Activated CD4-positive, alpha-beta T cell treated with anti-CD3 and anti-CD28 coated beads for 1 hour (primary cell): ENCODE measurements at places on chromosomes 7 and 10.
A peak's percentile ranks its signal among the peaks of the same experiment; 100 is the strongest.

DNA sequence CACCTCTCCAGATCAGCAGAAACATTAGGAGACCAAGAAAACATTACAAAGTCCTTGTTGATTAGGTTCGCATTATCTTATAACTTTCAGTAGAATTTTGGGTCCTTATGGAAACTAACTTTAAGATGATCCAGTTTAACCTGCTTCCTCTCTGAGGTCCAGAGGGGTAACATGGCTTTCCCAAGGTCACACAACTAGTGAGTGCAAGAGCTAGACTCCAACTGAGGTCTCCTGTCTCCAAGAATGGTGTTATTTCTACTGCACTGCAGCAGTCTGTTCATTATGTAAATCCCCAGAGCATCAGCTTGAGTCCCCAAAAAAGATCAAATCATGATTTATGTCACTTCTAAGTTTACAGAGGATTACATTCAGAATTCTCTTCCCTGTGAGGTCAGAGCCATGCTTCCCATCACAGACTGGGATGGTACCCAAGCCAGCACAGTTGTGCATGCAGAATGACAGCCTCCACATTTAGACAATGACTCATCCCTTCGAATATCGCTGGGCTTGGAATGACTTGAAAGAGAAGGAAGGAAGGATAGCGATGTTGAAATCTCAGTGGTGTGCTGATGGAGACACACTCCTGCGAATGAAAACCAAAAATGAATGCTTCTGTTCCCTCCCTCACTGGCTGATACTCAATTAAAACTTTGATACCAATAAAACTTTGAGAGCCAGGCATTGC lies 163.1 kb upstream of the PLXNA4 start:
- DNase-seq = no peak

DNA sequence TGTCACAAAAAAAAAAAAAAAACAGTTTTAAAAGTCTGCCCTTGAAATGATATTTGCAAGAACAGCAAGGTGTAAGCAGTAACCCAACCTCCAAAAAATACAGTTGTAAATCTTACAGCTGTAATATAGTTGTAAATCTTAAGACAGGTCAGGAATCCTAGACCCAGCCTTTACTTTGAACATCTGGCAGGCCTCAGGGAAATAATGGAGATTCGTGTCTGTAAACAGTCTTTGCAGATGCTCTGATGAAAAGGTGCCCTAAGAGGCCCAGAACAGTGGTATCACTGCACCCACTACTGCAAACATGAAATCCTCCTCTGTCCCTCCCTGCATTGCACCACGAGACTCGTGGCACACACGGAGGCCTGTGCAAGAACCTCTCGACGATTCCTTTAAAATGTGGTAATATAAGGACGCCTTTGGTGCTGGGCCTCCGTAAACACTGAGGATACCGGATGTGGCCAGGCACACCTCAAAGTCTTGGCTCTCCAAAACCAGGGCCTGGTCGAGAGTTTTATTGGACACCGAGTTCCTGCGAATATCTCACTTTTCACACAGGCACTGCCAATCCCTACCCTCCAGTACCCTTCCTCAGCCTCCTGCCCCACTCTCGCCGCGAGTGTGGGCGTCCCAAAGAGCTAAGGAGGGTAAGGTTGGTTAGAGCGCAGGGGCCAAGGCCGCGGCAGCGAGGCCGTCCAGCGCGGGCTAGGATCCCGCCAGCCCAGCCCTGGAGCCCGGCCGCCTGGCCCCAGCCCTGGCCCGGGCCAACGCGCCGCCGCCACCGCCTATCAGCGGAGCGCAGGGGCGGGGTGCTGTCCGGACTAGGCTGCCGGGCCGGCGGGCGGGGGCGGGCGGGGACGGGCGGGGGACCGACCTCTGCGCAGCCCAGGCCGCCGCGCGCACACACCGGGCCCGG lies at the start of gene REEP3:
Gene REEP3 (plus strand): TSS at position 902 of the 916 bp plus-strand sequence. CDS start 145 bp downstream, outside the sequence.
- peak; percentile 15 for DNase-seq

- DNase-seq = no peak
These were observed 129.7 kb downstream of the ZNF365 start for GRCh38 chr10:62503872-62504271.

DNA sequence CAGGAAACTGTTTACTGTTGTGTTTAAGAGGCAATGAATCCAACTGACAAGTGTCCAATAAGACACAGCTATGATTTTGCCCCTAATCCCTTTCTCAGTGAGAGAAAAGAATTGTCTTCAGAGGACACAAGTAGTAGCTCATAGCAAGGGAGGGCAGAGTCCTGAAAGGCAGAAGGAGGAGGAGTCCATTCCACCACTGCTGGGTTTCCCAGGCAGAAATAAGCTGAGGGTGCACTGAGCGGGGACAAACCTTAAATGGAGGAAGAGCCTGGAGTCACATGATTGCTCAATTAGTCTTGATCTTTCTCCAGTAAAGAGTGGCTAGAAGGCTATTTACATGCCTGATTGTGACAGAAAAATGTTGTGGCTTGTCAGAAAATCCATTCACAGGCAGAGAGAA lies 573.8 kb downstream of the POM121L12 start:
- no peak for DNase-seq

DNA sequence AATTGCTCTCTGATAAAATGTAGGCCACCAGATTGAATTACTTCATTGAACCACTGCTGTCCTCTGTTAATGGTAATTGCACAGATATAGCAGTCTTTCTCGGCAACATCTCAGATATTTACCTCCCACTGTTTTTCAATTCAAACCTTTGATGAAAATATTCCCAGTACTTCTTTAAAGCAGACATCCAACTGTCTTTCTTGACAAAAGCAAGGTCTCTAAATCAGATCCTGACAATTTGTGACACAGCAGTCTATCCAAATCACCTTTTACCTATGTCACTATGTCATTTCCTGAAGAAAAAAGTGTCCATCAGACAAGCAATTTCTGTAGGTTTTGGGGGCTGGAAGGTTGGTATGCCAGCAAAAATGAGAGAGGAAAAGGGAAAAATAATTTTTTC lies 555.7 kb downstream of the AUTS2 start:
- DNase-seq = no peak

DNA sequence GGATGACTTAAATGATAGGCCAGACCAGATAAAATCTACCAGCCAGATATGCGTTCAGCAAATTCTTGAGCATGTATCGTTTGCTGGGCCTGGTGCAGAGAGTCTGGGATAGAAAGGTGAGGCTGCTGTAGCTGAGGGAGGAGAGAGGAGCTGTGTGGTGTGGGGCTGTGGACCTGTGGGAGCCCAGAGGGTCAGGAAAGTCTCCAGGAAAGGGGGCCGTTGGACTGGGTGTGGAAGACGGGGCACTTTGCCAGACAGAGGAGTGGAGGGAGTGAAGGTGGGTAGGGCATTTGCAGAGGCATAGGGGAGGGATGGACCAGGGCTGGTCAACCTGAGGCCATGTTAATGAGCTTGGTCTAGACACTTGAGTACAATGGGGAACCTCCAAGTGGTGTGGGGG lies 124.7 kb upstream of the UNC5B start:
- no peak for DNase-seq

DNA sequence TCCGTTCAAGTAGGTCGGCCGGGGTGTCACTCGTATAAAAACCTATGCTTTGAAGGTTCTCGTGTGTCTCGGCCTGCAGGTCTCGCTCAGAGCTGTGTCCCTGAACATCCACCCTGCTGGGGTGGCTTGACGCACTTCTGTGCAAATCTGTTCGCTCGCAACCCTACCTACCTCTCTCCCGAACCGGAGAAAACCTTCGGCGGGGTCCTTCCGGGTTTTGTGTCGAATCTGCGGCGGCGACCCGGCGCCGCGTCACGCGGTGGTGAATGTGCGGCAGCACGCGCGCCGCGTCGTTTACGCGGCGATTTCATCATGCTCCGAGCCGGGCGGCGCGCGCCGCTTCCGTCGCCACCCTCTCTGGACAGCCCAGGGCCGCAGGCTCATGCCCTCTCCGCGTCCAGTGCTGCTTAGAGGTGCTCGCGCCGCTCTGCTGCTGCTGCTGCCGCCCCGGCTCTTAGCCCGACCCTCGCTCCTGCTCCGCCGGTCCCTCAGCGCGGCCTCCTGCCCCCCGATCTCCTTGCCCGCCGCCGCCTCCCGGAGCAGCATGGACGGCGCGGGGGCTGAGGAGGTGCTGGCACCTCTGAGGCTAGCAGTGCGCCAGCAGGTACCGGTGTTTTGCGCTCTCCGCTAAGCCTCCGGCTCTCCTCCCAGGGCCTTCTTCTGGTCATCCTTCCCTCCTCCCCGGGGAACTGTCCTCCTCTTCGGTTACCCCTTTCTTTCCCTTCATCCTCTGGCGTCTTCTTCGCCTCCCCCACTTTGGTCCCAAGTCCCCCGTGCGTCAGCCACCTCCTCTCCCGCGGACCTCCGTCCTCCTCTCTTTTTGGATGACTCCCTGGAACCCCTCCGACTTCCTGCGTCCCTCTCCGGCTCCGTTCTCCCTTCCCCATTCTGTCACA lies at the start of gene GARS1:
Gene GARS1 (plus strand): TSS at position 339 of the 896 bp plus-strand sequence. CDS start 44 bp downstream, at position 383.
- DNase-seq = peak; percentile 84

- no peak for DNase-seq
These were observed 65.1 kb downstream of the CTBP2 start for GRCh38 chr10:125095228-125095627.

GRCh38 chr7:91496251-91496820 lies 232.1 kb downstream of the FZD1 start:
- DNase-seq = no peak

DNA sequence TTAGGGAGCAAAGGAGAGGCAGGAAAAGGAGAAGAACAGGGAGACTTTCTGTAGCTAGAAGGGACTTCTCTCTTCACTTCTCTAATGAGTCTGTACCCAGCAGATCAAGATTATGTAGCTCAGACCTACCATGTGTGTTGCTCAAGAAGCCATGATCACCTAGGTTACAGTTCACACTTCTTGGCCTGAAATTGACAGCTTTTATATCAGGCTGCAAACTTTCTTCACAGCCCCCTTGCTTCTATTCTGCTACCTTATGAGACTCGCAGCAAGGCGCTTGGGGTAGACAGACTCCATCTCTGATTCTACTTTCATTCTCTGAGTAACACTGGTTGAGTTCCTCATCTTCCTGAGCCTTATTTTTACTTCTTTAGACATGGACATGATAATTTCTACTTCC lies 19.6 kb upstream of the GIMAP2 start:
- DNase-seq = no peak
